ENCODE measurements at places on chromosomes 11 and 22. TPM values are rescaled to one million over a fixed set of nuclear protein-coding genes. Genes with fewer than 3 reads are reported as not detected.

Gene NCAM1
- 1.4 TPM for total RNA-seq

Gene ART1
- total RNA-seq, result not detected

Gene PNPLA5
- total RNA-seq, result not detected

Gene APOL5
- total RNA-seq, result not detected

Gene LARGE2
- total RNA-seq, result 0.19 TPM

Gene SLC22A9
- total RNA-seq, result not detected

Measured in A375 (cell line).